ENCODE measurements at places on chromosomes 3 and 15. TPM values are rescaled to one million over a fixed set of nuclear protein-coding genes. Genes with fewer than 3 reads are reported as not detected.

- H3K27ac ChIP-seq: no peak overlapping the region
- peaks cover 35% of the 10 kb centered on the region for H3K36me3 ChIP-seq
- no peaks in the 10 kb centered on the region for H3K27me3 ChIP-seq
- no peak overlapping the region for H3K4me3 ChIP-seq
- H3K4me1 ChIP-seq: 0 out of 2 replicates have a peak, but pooled peaks cover 4% of the 10 kb centered on the region
Measured at GRCh38 chr3:104825116-104825515, 541.6 kb upstream of the ALCAM start.

DNA sequence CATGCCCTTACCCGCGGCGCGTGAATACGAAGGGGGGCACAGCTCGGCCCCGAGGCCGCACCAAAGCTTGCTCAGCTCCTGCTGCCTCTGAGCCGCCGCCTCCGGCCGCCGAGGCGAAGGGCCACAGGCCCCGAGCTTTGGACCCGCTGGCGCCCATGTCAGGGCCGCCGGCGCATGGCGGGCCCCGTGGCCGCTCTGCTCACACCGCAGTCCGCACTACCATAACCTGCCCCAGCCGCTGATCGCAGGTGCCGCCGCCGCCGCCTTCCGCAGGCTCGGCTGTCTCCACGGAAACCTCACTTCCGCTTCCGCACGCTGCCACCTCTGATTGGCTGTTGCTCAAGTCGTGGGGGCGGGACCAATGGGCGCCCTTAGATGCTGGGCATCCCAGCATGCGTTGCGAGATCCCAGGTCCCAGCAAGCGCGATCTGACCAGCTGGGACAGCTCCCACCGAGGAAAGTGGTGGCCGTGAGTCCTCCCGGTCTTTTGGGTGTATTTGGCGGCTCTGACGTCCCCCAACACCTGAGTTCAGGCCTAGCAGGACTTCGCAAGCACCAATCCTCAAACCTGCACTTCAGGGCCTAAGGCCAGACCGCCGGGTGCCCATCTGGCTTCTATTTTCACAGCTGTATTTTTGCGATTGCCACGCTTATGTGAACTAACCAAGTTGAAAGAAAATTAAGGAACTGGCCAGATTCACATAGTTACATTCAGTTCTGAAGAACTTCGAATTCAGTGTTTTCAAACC lies at the start of gene TUSC2:
Gene TUSC2, minus strand, starts transcription at position 281 of the 749 bp plus-strand sequence. Its CDS starts 124 bp downstream, at position 157.
- peak within 1 kb of the TSS; percentile 88 for H3K4me3 ChIP-seq
- peaks cover 2% of the 10 kb centered on the region for H3K4me1 ChIP-seq
- DNase-seq: peak; percentile 97
- no peaks in the 10 kb centered on the region for H3K27me3 ChIP-seq
- H3K36me3 ChIP-seq: peaks cover 22% of the 10 kb centered on the region

GRCh38 chr3:172958565-172958964 lies 182.5 kb downstream of the SPATA16 start:
- H3K27me3 ChIP-seq: no peaks in the 10 kb centered on the region
- no peak for DNase-seq
- no peak overlapping the region for H3K27ac ChIP-seq
- no peaks in the 10 kb centered on the region for H3K4me1 ChIP-seq
- H3K4me3 ChIP-seq: no peak overlapping the region
- H3K36me3 ChIP-seq: no peaks in the 10 kb centered on the region

- no peaks in the 10 kb centered on the region for H3K4me1 ChIP-seq
- DNase-seq: no peak
- H3K4me3 ChIP-seq: no peak overlapping the region
- no peaks in the 10 kb centered on the region for H3K27me3 ChIP-seq
- H3K27ac ChIP-seq: no peak overlapping the region
Measured at GRCh38 chr3:169955406-169955805, 11.2 kb upstream of the SEC62 start.

- no peak for DNase-seq
- no peaks in the 10 kb centered on the region for H3K4me1 ChIP-seq
- H3K27ac ChIP-seq: no peak overlapping the region
- peaks cover 24% of the 10 kb centered on the region for H3K36me3 ChIP-seq
Measured at GRCh38 chr3:88150806-88151205, 1.0 kb downstream of the C3orf38 start.

DNA sequence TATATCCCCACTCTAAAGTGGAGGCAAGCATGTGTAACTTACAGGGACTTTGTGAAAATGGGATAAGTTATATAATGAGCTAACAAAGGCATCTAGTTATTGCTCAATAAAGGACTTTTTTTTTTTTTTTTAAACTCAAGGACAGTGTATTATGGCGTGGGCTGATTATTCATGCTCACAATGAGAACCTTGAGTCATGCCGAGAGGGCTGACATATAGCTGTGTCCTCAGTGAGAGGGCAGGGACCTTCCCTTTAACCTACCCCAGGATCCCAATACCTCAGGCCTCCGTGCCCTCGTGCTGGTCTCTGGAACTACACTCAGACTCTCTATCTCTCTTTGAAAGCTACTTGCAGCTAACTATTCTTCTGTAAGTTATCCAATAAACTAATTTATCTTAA lies 319.9 kb upstream of the ICE2 start:
- H3K27ac ChIP-seq: no peak overlapping the region
- H3K4me3 ChIP-seq: no peak overlapping the region
- peaks cover 15% of the 10 kb centered on the region for H3K36me3 ChIP-seq
- no peak for DNase-seq

GRCh38 chr3:149809699-149810098 lies 3.3 kb upstream of the RNF13 start:
- H3K36me3 ChIP-seq: no peaks in the 10 kb centered on the region
- no peak overlapping the region for H3K27ac ChIP-seq
- H3K4me1 ChIP-seq: no peaks in the 10 kb centered on the region

- H3K4me3 ChIP-seq: no peak overlapping the region
- H3K27me3 ChIP-seq: no peaks in the 10 kb centered on the region
- H3K27ac ChIP-seq: no peak overlapping the region
- peak; percentile 35 for DNase-seq
Measured at GRCh38 chr3:4708230-4708629, 215.1 kb downstream of the ITPR1 start.

DNA sequence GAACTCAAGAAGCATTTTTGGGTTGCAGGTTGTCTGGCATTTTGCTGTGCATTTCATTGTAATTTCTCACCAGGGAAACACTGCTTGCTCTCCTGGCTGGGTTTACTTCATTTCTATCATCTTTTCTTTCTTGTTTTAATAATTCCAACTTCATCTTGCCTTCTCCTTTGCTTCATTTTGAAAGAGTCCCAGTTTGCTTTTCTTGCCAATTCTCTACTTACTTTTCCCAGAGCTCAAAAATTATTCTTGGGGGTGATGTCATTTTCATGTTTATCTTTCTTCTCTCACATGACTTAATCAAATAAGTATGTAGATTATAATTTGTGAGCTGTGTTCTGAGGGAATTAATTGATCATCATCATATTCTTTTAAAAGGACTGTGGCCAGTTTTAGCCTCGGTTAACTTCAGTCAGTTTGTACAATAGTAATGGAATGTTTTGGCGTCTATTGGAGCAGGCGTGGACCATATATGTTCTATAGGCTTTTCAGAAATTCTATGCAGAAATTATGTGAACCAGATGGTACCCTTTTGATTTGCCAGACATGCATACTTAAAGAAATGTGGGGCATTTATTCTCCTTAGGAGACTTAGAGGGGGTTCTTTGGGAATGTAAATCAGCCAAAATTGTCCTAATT lies 30.1 kb downstream of the SH3GL3 start:
- no peaks in the 10 kb centered on the region for H3K36me3 ChIP-seq
- no peak for DNase-seq
- H3K4me1 ChIP-seq: peaks cover 13% of the 10 kb centered on the region
- H3K27me3 ChIP-seq: no peaks in the 10 kb centered on the region
- H3K27ac ChIP-seq: no peak overlapping the region

- H3K27me3 ChIP-seq: no peaks in the 10 kb centered on the region
- DNase-seq: no peak
- H3K36me3 ChIP-seq: peaks cover 9% of the 10 kb centered on the region
- H3K4me3 ChIP-seq: no peak overlapping the region
Measured at GRCh38 chr15:50044406-50044805, 74.6 kb downstream of the ATP8B4 start.

GRCh38 chr3:126472277-126473006 lies 3.2 kb downstream of the ZXDC start:
- peaks cover 48% of the 10 kb centered on the region for H3K36me3 ChIP-seq
- H3K27me3 ChIP-seq: no peaks in the 10 kb centered on the region
- DNase-seq: no peak
- H3K27ac ChIP-seq: no peak overlapping the region

- H3K27me3 ChIP-seq: no peaks in the 10 kb centered on the region
- H3K4me1 ChIP-seq: no peaks in the 10 kb centered on the region
- no peak overlapping the region for H3K4me3 ChIP-seq
- no peak overlapping the region for H3K27ac ChIP-seq
Measured at GRCh38 chr15:43299411-43299810, 31.0 kb downstream of the LCMT2 start.

- H3K36me3 ChIP-seq: no peaks in the 10 kb centered on the region
- H3K4me1 ChIP-seq: no peaks in the 10 kb centered on the region
- H3K27me3 ChIP-seq: no peaks in the 10 kb centered on the region
- H3K4me3 ChIP-seq: no peak overlapping the region
Measured at GRCh38 chr3:169199283-169199682, 464.2 kb downstream of the MECOM start.

DNA sequence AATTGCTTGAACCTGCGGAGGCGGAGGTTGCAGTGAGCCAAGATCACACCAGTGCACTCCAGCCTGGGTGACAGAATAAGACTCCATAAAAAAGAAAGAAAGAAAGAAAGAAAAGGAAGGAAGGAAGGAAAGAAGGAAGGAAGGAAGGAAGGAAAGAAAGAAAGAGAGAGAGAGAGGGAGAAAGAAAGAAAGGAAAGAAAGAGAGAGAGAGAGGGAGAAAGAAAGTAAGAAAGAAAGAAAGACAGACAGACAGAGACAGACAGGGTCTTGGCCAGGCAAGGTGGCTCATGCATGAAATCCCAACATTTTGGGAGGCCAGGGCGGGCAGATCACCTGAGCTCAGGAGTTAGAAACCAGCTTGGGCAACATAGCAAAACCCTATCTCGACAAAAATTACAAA lies 16.4 kb upstream of the DAG1 start:
- no peaks in the 10 kb centered on the region for H3K36me3 ChIP-seq
- H3K4me1 ChIP-seq: peaks cover under 1% of the 10 kb centered on the region
- H3K27ac ChIP-seq: no peak overlapping the region
- H3K27me3 ChIP-seq: no peaks in the 10 kb centered on the region

DNA sequence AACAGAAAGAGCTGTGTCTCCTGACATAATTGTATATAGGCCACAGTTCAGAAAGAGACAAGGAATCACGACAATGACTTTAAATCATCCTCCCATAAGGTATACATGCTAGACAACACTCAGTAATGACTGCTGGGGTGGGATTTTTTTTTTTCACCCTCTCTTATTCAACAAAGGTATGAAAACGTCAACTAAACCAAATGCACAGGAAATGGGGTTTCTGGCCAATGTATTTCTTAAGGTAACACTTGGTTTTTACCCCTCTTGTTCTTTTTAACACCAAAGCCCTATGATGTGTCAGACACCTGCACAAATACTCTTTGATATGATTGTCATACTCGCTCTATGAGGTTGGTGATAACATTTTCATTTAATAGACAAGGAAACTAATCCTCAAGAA lies 78.3 kb downstream of the MCF2L2 start:
- H3K36me3 ChIP-seq: peaks cover 6% of the 10 kb centered on the region
- no peaks in the 10 kb centered on the region for H3K27me3 ChIP-seq
- no peaks in the 10 kb centered on the region for H3K4me1 ChIP-seq
- no peak overlapping the region for H3K27ac ChIP-seq
- DNase-seq: no peak

DNA sequence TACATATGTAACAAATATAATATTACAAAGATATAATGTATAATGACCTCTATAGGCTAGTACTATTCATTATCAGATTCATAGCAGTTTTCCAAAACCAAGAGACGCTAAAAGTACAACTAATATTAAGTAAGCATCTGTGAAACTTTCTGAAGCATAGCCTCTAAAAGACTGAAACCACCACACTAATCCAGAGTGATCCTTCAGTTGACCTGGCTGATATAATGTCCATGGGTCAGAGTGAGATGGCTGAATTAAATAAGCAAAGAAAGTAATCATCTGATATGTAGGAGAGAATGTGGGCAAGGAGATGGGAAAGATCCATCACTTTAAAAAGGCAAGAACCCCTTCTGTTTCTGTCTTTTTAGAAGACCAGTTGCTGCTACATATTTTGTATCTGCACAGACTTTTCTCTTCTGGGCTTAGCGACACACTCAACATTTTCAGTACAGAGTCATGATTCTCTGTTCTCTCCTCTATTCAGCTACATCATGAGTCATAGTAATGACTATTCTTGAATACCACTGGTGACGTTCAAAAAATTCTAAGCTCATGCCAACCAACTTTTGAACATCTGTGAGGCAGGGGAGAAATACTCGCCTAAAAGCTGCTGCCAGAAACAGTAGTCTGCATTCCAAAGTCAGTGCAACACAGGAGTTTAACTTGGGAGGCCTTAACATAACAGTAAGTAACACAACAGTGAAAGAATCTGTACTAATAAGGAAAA lies 149.6 kb downstream of the MAGI1 start:
- H3K27ac ChIP-seq: no peak overlapping the region
- no peak for DNase-seq
- peaks cover 4% of the 10 kb centered on the region for H3K4me1 ChIP-seq
- no peak overlapping the region for H3K4me3 ChIP-seq
- no peaks in the 10 kb centered on the region for H3K27me3 ChIP-seq

GRCh38 chr3:143812481-143812880 lies 35.8 kb downstream of the SLC9A9 start:
- no peaks in the 10 kb centered on the region for H3K36me3 ChIP-seq
- DNase-seq: no peak
- H3K27me3 ChIP-seq: no peaks in the 10 kb centered on the region
- no peak overlapping the region for H3K27ac ChIP-seq
- H3K4me1 ChIP-seq: no peaks in the 10 kb centered on the region

DNA sequence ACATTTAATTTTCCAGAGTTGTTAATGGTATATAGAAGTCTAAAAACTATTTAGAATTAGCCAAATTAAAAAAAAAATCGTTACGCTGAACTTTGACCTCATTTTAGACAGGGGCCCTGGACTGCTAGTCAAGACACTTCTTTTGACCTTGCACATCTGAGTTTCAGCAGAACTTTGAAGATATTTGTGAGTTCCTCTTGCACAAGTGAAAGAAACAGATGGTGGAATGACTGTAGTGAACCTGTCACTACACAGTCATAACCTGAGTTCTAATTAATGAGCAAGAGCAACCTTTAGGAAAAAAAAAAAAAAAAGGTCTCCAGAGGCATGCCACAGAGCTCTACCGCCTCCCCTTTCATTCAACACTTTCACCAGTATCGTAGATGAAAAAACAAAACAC lies 5.3 kb downstream of the MYO5C start:
- no peak for DNase-seq
- no peak overlapping the region for H3K27ac ChIP-seq
- H3K4me3 ChIP-seq: no peak overlapping the region
- peaks cover 29% of the 10 kb centered on the region for H3K36me3 ChIP-seq

Gene IGSF10
- total RNA-seq: 0.13 TPM

Gene LTF
- not detected for total RNA-seq

Gene TUSC7
- total RNA-seq: not detected

Gene FBN1
- 4.9 TPM for total RNA-seq

Gene GPR149
- not detected for total RNA-seq

Gene ADAMTS9
- 0.46 TPM for total RNA-seq

Gene ZMYND10
- total RNA-seq: 0.61 TPM

Gene SEMA7A
- 7.0 TPM for total RNA-seq

Gene IQSEC1
- total RNA-seq: 19.1 TPM
